CD4-positive, alpha-beta T cell treated with Interleukin-1 beta for 1 hour (primary cell): ENCODE measurements at places on chromosomes 6 and 20.

DNA sequence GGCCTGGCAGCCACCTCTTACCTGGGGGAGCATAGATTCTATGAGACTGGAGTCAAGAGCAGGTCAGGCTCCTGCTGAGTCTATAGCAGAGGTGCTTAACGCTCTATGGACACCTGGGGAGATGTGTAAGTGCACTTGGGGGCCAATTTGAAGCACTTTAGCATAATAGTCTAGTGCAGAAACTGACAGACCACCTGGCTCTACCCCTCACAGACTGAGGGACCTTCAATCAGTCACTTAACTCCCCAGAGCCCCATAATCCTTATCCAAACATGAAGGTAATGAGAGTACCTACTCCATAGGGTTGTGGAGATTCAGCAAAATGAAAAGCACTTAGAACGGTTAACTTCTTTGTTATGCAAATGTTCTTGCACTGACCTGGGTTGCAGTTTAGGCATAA, 87.3 kb upstream of the SLC22A16 start:
- no peak for DNase-seq

GRCh38 chr6:689223-689622, 3.7 kb downstream of the EXOC2 start:
- DNase-seq, result no peak

DNA sequence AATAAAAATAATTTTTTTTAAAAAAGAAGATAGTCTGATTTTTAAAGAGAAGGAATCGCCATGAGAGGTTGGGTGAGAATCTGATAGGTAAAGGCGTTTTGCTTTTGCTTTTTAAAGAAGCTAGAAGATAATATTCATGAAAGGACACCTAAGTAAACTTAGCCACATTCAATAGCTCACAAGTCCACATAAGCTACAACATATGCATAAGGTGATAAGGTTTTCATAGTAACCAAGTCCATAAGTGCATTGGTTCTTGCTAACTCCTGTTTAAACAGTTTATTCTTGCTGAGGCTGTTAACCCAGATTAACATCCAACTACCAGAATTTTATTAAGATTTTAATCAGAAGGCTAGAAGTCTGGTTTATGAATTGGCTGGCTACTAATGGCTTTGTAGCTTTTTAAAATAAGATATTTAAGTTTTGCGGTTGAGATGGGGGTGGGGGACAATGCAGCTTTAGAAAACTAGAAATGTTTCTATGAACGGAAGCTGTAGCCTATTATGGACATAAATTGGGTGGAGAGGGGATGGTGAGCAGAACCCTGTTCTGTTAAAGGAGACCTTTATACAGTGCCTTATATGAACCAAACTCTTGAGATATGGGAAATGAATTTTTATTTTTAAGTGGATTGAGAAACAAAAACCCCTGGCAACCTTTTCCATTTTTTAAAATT, 235.1 kb downstream of the ZFAND3 start:
- no peak for DNase-seq

GRCh38 chr6:41286544-41287346, at the start of gene TREM1:
TSS of gene TREM1 (minus strand) at chr6:41286682. CDS start at chr6:41286655, 27 bp downstream.
- peak; percentile 78 for DNase-seq

DNA sequence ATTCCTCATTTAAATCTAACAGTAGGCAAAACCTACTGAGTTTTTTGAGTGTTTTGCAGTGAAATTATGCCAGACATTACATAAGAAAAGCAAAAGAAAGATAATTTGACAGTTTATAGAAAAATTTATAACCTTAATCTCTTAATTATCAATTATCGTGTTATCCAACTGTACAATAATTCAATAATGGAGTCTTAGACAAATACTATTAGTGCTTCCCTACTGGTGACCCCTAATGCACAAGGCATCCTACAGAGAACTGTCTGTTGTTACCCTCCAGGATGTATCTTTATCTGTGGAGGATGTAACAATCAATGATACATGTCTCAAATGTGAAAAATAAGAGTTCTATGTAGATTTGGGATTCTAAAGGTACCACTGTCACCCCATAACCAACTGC, 1687.6 kb downstream of the GRIK2 start:
- no peak for DNase-seq

GRCh38 chr20:4613184-4613583, 108.5 kb upstream of the PRND start:
- no peak for DNase-seq

DNA sequence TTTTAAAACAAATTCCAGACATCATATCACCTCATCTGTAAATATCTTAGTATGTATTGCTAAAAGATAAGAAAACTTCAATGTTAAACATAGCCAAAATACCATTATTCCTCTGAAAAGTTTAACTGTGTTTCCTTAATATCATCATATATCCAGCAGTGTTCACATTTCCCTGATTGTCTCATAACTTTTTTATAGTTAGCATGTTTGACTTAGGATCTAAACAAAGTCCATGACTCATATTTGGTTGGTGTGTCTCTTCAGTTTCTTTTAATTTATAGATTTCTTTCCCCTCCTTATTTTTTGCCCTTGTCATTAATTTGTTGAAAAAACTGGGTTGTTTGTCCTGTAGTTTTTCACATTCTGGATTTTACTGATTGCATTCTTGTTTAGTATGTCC, 163.0 kb downstream of the RPS12 start:
- no peak for DNase-seq

GRCh38 chr6:94071835-94072234, 652.5 kb upstream of the EPHA7 start:
- no peak for DNase-seq

DNA sequence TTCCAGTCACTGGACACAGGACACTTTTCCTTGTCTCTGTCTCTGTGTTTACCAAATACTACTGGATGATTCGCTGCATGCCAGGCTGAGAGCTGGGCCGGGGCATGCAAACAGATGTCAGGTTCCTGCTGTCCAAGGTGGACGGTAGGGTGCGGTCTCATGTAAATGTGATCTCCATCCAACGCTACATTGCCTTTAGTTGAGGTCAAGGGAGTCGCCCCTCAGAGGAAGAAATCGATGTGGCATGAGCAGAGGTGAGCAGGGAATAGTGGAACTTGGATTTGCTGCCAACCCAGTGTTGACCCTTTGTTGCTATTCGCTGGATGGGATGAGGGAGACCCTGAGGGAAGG, 9.8 kb upstream of the TOX2 start:
- no peak for DNase-seq

- no peak for DNase-seq
These were observed 228.9 kb downstream of the ANKRD60 start for GRCh38 chr20:57999465-58000111.

GRCh38 chr6:43375693-43376092, 6.2 kb upstream of the ZNF318 start:
- DNase-seq, result no peak

GRCh38 chr6:136890194-136890839, 31.8 kb upstream of the SLC35D3 start:
- no peak for DNase-seq
